ENCODE measurements at places on chromosomes 12 and 14.

- no peaks in the 10 kb centered on the region for H3K4me1 ChIP-seq
- no peak overlapping the region for H3K27ac ChIP-seq
- no peak overlapping the region for H3K4me3 ChIP-seq
- peak; percentile 22 for DNase-seq
Observed at GRCh38 chr12:68113644-68114043, 45.9 kb downstream of the IFNG start.

GRCh38 chr14:25150934-25151790 is 101.2 kb upstream of the STXBP6 start:
- H3K36me3 ChIP-seq = no peaks in the 10 kb centered on the region
- DNase-seq = no peak
- no peaks in the 10 kb centered on the region for H3K4me1 ChIP-seq

- H3K36me3 ChIP-seq = no peaks in the 10 kb centered on the region
- H3K4me3 ChIP-seq = no peak overlapping the region
- H3K27ac ChIP-seq = no peak overlapping the region
- DNase-seq = no peak
- H3K4me1 ChIP-seq = no peaks in the 10 kb centered on the region
Observed at GRCh38 chr14:72519543-72519942, 374.4 kb downstream of the DPF3 start.

DNA sequence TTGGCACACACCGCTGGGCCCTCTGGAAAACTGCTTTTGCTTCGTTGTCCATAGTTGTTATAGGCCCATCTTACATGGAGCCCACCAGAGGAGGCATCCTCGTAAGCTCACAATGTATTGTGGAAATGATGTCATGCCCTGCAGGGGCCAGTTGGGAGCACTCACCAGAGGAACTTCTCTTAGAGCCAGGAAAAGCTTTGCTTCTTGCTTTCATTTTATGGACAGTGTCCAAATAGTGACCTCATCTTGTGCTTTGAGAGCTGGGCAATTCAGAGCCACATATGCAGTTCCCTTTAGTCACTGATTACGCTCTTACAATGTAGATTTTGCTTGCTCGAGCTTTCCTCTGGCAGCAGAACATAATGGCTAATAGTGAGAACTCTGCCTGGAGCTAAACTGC is 275.6 kb downstream of the AACS start:
- H3K4me3 ChIP-seq = no peak overlapping the region
- peak overlapping the region; percentile 76 for H3K27ac ChIP-seq
- H3K4me1 ChIP-seq = peaks cover 14% of the 10 kb centered on the region
- H3K27me3 ChIP-seq = no peaks in the 10 kb centered on the region
- no peaks in the 10 kb centered on the region for H3K36me3 ChIP-seq

- no peaks in the 10 kb centered on the region for H3K27me3 ChIP-seq
- no peak overlapping the region for H3K4me3 ChIP-seq
- no peak overlapping the region for H3K27ac ChIP-seq
- no peaks in the 10 kb centered on the region for H3K36me3 ChIP-seq
- no peak for DNase-seq
- H3K4me1 ChIP-seq = no peaks in the 10 kb centered on the region
Observed at GRCh38 chr12:99027461-99027860, 382.4 kb downstream of the APAF1 start.
